ENCODE measurements at places on chromosomes 4 and X.

- DNase-seq = no peak
These were observed 225.2 kb downstream of the ADGRL3 start for GRCh38 chr4:61425315-61425714.

DNA sequence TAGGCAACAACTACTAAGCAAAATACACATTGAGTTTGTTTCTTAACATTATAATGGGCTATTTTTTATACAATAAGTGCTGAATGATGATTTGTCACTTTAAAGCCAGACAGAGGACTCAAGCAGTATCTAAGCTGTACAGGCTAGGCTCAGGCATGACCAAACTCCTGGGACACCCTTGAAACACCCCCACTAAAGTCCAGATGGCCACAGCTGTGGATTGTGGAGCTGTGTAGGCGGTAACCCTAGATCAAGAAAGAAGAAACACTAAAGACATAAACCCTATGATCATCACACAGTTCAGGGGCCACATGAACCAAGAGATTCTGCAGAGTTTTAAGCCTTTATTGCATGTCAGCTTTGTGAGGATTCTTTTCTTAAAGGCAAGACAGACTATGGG, 25.1 kb downstream of the TAB3 start:
- no peak for DNase-seq

DNA sequence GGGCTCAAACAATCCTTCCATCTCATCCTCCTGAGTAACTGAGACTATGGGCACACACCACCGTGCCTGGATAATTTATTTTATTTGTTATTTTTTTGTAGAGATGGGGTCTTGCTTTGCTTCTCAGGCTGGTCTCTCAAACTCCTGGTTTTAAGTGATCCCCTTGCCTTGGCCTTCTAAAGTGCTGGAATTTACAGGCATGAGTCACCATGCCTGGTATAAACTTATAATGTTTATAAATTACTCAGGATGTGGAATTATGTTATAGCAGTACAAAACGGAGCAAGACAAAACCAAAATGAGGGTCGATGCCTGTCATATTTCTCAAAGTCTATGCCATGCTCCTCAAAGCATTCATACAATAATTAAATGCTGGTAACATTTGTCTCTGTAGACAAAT, 29.8 kb upstream of the TEX13C start:
- DNase-seq = no peak

DNA sequence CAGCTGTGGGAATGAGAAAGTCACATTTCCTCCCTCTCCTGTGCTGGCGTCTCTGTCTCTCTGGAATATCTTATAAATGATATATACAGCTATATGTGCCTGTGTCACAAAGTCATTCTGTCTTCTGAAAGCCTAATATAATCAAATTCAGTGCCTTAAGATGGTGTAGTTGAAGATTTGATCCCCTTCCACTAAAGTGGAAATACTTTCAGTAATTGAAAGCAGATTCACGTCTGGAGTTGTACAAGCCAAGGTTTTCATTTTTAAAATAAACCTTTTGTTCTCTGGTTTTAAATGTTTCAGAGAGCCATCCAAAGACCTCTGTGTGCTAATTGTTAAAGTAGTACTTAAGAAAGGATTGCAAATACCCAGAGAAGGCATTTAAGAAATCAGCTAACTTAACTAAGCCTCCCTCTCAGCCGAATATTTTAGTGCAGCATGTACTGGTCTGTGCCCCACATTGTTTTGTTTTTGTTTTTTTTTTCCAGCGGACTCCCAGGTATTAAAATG, 206.8 kb downstream of the TENM3 start:
- no peak for DNase-seq

DNA sequence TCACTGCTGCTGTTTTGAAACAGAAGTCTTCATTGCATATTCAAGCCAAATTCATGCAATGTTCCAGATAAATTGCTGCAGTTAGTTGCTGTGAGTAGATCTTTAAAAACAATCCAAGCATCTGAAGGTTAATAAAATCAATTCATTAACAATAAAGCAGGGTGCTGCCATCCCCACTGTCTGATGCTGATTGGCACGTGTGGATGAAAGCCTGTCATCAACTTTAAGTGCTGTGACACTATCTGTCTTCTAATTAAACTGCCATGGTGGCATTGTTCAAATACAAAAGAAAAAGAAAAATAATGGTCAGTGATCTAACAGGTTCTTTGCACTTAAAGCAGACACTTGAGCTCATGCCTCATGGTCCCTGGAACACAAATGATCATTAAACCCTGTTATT, 63.0 kb upstream of the MND1 start:
- no peak for DNase-seq

DNA sequence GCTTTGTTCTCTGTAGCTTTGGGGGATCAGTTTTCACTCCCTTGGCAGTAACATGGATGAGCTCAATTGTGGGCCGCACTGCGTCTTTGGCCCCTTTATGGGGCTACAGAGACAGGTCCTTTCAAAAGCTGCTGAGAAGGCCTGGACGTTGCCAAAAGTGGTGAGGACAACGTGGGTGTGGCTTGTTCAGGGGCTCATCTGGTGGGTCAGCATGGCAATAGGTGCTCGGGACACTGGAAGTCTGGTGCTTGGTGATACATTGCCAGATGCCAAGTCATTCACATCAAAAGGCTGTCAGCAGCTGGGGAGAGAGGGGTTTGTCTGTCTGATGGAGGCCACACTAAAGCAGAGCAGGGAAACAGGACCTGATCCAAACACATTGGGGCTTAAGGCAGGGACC, 149.8 kb upstream of the EOLA2 start:
- no peak for DNase-seq

- peak; percentile 10 for DNase-seq
These were observed 30.1 kb upstream of the IQCM start for GRCh38 chr4:149845743-149846142.

DNA sequence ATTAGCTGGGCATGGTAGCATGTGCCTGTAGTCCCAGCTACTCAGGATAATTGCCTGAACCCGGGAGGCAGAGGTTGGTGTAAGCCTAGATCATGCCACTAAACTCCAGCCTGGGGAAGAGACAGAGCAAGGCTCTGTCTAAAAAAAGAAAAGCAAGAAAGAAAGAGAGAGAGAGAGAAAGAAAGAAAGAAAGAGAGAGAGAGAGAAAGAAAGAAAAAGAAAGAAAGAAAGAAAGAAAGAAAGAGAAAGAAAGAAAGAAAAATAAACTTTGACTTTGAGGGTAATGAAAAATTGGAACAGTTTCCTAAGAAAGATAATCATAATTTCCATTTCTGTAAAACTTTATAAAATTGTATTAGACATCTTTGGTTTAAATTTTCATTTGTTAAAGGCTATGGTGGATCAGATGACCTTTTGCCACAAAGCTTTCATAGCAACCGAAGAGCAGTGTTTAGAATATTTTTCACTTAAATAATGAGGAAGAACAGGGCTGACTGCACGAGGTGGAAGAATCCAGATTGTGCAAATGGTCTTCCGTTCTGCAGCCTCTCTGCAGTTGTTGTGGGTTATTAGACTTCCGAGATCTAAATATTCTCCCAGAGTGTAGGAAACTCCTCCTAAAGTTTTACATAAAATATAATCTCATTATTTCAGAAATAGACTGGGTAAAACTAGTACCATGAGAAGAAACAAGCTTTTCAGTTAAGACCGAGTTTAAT, 55.9 kb downstream of the RBM47 start:
- no peak for DNase-seq

DNA sequence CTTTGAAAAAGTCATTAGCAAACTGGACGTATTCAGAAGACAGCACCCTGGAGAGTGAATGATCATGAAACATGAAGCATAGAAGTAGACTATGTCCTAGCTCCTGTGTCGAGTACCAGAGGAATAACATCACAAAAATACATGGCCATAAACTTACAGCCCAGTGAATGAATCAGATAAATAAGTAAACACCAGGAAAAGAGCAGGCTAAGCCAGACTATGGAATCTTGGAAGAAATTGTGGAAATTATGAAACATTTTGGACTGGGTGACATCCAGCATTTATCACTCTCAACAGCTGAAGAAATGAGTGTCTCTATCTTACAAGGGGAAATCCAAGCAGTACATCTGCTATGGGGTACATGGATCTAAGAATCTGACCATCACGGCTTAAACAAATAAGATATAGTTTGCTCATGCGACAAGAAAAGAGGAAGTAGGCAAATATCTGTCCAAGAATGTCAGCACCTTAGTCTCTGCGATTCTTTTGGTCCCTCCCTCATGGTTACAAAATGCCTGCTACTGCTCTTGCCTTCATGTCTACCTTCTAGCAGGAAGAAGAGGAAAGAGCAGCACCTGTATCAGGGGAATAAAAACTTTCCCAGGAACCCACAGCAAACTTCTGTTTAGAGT, 481.5 kb downstream of the BCOR start:
- no peak for DNase-seq

DNA sequence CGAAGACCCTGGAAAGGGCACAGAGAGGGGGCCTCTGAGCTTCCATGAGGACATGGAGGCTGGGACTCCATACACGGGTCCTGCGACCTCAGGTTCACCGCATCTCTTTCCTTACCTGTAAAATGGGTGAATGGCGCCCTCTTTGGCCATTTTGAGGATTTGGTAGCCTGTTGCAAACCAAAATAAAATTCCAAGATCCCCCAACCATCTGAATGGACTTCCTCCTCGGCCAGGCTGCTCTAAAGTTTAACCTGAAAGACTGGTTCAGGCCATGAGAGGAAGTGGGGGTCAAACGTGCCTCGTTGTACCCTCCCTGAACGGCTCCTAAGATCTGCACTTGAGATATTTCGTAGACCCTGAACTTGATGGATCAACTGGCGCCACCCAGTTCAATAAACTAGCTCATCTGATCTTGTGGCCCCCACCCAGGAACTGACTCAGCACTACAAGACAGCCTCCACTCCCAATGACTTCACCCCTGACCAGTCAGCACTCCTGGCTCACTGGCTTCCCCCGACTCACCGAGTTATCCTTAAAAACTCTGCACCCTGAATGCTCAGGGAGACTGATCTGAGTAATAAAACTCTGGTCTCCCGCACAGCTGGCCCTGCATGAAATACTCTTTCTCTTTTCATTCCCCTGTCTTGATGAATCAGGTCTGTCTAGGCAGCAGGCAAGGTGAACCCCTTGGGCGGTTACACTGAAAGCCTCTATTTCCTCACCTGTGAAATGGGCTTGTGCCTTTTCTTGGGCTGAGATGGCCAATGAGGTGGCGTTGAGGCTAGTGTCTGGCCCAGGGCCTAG, 32.9 kb upstream of the GPR78 start:
- DNase-seq = peak; percentile 11

DNA sequence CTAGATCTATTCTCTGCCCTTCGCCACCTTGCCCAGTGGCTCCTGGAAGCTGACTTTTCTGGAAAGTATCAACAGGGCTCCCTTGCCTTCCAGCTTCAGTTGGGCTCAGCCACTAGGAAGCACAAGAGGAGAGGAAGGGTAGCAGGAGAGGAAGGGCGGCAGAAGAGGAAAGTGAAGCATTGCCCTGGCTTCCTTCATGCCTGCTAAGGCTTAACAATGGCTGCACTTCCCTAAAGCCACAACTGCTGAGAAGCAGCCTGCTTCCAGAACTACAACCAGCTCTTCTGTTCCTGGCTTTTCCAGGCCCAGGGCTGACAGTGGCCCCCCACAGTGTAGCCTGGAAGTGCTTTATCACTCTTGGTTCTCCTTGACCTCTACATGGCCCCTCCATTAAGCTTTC, 29.1 kb upstream of the PGM2 start:
- no peak for DNase-seq

- no peak for DNase-seq
These were observed 95.9 kb downstream of the PDS5A start for GRCh38 chr4:39881789-39882188.

DNA sequence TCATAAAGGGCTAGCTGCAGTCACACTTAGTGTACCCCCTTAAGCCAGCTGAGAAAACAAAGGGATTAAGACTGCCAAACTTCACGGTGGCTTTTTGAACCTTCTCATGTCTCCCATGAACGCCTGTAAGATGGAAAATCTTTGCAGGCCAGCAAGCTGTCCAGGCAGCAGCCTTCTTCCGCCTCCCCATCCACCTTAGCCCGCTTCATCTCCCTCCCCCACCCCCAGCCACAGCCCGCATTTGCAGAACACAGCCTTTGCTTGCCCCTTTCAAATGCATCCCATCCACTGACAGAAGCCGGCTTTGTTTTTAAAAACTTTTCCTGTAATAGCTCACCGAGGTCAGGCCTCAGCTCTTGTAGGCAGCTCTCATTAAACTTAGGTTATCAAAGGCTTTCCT, 113.8 kb upstream of the FAM9B start:
- DNase-seq = no peak

GRCh38 chrX:39609941-39610340, 487.8 kb downstream of the BCOR start:
- no peak for DNase-seq

DNA sequence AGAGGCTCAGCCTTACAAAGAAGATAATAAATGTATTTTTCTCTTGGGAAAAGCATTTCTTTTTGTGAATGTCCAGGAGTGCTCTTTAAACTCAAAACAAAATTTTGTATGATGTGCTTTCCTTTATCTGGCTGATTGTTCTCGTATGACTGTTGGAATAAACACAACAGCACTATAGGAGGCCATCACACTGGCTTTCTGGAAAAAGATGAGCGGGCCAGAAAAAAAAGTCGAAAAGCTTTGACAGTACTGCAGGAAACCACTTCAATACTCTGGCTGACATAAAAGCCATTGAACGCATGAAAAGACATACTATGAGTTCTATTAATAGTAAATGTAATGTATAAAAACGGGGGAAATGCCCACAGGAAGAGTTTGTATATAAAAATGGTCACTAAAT, 64.7 kb upstream of the CTSO start:
- no peak for DNase-seq

DNA sequence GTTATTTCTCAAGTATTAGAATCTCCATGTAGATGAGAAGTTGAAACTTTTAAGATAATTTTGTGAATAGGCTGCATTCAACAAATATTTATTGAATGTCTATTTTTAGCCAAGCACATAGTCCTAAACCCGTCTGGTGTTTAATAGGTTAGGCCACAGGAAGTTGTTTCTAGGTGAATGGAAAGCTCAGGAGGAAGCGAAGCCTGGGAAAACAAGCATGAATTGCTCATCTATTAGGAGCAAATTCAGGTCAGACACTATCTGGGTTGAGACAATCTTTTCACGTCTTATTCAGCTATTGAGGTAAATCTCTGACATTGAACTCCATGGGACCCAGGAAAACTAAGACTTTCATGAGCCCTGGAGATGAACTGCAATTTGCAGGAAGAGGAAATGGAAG, 43.1 kb upstream of the FREM3 start:
- no peak for DNase-seq

DNA sequence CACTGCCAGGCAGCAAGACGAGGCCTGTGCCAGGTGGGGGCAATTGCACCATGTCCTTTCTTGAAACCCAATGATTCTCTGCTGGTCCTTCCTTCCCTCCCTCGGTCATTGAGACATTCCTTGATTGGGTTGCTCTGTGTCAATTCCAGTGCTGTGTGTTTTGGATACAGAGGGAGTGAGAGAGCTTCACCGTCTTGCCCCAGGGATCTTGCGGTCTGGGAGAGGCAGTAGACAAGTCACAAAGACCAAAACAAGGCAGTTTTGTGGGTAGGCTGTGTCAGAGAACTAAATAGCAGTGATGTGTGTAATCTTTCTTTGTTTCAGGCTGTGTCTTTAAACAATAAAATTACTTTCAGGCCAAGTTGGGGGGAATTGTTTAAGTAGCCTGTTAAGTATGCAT, 38.8 kb upstream of the TADA2B start:
- DNase-seq = no peak

Data from LoVo (cell line).